HT1080 (cell line): ENCODE measurements at places on chromosomes 2 and 18.

DNA sequence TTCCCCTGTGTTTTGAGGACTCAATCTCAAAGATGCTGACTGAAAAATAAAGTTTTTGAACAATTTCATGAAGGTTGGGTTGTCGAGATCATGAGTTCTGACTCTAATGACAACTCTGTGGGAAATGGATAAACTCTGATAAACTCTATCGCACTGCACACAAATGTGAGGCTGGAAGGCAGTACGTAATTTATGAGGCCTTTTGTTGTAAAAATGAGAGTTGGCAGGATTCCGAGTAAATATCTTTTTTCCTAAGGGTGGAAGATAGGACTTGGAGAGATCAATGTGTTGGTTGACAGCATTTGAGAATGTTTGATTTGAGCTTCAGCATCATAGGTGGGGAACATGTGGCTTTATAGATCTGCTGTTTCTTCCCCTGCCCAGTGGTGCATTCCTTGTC lies 90.4 kb downstream of the SPTBN1 start:
- no peak for DNase-seq

DNA sequence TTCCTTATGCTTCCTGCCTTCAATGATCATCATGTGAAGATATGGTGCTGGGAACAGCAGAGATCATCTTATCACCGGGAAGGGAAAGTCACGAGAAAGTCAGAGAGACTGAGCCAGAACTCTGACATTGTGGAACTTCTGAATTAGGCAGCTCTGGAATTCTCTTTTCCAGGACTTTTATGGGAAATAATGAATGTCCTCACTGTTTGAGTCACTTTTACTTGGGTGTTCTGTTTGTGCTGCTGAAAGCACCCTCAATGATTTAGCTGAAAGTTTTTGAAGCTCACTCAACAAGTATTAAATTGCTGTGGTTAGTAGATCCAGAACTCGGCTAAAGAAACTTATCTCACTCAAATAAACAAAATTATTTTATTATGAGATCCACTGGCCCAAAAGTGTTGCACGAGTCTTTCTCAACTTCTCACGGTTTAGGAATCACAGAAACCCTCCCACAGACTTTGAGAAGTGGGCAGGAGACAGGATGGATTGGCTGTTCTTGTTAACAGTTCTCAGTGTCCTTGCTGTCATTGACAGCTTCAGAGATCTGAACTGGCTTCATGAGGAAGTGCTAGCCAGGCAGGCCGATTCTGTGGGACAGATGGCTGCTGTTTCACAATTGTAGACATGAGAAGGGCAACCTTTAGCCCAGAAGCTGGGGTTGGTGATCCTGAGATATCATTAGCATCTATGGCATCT lies 26.4 kb upstream of the ATRAID start:
- no peak for DNase-seq

GRCh38 chr2:105674859-105675541 lies 69.7 kb upstream of the NCK2 start:
- no peak for DNase-seq

DNA sequence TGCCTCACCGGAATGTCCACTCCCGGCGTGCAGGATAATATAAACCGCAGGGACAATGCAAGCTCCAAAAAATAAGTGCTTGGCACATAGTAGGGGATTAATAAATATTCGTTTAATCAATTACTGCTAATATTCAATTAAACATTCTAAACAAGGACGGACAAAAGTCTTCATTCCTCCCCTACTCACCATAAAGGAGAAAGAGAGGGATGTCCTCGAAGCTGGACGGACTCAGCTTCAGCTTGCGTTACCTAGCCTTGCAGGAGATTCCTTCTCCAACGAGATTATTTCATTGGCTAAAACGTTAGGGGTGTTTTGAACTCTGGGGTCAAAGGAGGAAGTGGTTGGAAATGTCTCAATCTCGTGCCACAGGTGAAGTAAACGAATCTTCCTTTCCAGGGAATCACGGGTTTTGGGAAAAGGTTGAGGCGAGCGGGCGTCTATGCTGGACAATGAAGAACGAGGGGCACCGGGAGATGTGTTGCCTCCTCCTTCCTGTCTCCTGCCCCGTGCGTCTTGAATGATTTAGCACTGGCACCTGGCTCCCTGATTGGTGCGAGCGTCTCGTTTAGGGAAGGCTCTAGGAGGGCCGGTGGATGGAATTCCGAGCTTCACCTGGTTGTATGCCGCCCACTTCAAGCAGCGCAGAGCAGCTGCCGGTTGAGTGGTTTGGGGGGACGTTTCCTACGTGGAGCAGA lies 2.0 kb upstream of the GAD1 start:
- no peak for DNase-seq

GRCh38 chr2:25341011-25341727 lies 556 bp downstream of the DNMT3A start:
- DNase-seq, result no peak

DNA sequence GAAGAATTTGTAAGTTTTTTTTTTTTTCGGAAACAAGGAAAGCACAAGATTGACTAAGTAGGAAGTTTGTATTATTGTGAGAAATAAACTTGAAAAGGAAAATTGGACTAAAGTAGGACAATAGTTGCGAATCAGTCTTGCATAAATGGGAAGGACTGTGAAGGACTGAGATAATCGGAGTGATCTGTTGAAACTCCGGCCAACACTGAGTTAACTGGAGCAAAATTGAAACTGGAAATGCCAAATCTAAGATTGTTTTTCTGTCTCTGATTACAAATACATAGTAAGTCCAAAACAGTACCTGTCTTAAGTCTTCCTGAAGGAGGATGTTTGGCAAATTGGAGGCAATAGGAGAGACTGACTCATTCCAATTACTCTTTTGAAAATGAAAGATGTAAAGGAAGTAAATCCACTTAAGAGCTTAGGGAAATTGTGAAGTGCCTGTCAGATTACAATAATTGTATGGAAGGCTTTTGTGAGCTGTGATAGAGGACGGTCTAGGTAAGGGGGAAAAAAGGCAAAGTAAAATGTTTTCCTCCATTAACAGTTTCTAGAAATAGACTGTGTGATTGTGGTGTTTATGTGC lies 204.9 kb upstream of the CYRIA start:
- DNase-seq, result no peak

GRCh38 chr18:80067321-80067720 lies 33.1 kb downstream of the RBFA start:
- DNase-seq, result no peak

GRCh38 chr18:44911773-44912172 lies 231.1 kb downstream of the SETBP1 start:
- no peak for DNase-seq

DNA sequence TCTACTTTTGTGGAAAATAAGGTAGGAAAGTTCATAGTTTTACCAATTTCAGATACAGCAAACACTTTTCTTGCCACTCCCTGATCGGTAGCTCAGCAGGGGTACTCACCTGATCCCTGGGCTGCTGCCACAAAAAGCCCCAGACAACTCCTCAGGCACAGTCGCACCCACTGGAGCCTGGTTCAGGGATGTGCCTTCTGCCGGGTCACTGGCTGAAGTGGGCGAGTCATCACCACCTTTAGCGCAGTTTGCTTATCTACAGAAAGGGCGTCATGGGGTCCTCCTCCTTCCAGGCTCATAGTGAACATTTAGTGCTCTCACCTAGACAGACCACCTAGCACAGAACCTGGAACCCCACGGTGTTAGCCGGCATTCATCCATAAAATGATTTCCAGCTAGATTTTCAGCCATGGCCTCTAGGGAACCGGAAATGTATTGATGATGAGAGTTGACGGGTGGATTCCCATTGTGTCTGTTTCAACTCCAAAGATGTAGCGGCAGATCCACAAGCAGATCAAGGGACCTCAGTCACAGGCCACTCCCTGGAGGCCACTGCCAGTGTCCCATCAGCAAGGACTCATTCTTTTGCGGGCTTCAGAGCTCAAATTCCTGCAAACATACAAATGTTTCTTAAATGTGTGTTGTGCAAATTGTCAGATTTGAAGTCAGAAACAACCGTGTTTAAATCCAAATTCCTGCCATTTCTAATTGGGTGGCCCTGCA lies 408.4 kb upstream of the SALL3 start:
- no peak for DNase-seq

DNA sequence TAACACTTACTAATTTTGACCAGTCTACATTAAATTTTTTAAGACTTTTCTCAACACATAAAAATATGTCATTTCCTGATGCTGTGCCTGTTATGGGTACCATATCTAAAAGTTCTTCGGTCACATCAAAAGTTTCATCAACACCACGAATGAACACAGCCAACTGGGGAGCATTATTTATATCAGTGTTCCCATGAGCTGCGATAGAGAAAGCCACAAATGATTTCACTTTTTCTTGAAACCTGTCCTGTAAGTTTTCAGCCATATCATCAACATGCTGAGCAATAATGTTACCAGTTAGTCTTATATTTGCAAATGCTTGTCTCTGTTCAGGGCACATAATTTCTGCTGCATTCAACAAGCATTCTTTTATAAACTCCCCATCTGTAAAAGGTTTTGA lies 30.4 kb upstream of the NCL start:
- no peak for DNase-seq

- DNase-seq, result no peak
These were observed 7.8 kb downstream of the TMEM87B start for GRCh38 chr2:112062894-112063293.

DNA sequence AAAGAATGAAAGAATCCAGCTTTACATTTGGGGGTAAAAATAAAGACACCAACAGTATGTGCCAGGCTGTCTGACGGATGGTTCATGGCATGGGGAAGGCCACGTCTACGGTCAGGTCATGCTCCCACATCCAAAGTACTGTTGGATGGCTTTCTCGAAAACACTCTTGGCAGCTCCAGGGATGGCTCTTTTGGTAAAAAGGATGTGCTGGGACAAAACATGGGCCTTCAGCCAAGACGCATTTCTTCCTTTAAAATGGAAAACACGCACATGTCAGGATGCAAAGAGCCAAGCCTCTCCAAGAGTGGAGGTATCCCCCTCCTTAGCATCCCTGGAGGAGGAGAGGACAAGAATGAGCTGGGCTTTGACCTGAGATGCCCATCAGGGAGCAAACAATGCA lies 376.5 kb upstream of the KLHL29 start:
- DNase-seq, result no peak

DNA sequence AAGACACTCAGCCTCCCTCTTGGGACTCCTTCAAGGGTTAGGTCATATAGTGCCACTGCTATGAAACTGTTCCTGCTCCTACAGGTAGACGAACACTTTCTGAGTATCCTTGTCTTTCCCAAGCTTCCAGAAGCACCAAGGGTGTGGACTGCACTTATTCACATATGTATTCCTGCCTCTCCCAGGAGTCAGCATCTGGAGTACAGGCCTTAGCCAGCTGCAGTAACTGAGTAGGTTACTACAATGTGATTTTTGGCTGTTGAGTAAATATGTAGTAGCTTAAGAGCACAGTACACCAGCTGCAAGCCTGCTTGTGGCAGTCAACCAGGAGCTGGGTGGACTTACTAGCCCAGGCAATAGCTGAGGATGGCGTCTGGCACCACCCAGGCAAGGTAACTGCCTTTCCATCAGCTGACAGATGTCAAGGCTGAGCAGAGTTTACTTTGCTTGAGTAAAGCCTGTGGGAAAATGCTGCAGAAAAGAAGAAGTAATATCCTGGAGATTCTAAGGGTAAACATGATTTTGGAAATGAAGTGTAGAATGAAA lies 14.0 kb upstream of the SCLY start:
- DNase-seq, result no peak

DNA sequence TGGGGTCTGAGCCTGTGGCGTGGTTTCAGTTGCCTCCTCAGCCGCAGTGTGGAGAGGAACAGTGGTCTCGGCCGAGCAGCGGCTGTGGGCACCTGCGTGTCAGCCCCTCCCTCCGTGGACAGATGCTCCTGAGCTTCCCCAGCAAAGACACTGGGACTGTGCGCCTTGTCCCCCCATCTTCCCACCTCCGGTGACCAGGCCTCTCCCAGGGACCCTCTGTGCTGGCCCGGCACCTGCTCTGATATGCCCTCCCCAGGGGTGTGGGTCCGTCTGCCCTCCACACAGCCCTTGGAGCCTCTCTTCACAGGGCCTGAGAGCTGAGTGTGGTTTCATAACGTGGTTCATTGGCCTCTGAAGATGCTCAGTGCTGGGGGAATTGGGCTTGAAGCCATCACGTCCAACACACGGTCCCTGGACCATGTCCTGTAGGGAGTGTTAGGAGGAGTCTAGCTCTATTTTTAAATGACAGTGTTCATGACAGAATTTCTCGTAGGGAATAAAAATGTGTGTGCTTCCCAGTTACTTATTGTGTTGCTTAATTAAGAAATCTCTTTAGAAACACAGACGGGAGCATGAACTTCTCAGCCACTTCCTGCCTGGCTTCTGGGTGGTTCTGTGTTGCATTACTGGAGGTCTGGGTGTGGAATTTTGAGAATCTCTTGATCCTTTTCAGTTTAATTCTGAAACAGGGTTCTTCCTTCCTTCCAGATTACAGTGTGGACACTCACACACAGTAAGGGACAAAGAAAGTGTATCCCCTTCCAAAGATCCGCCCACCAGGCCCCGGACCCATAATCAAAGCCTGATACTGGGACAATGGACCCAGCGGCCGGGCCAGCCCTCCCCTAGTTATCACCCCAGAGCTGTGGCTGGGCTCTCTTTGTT lies 110.7 kb downstream of the NFATC1 start:
- no peak for DNase-seq
